ENCODE measurements at places on chromosomes 16 and 17. TPM values are rescaled to one million over a fixed set of nuclear protein-coding genes. Genes with fewer than 3 reads are reported as not detected.

The PAQR4 gene
- 6.6 TPM for polyA plus RNA-seq

The CUEDC1 gene
- polyA plus RNA-seq = 26.4 TPM

The DHRS7C gene
- polyA plus RNA-seq = not detected

The ASB16 gene
- 2.9 TPM for polyA plus RNA-seq

The C16orf96 gene
- polyA plus RNA-seq = 0.31 TPM

The MYBBP1A gene
- 73.1 TPM for polyA plus RNA-seq

The FAAP100 gene
- polyA plus RNA-seq = 40.0 TPM

The NETO2 gene
- polyA plus RNA-seq = 0.54 TPM

The COX6A2 gene
- polyA plus RNA-seq = 2.0 TPM

The SYCE1L gene
- polyA plus RNA-seq = 4.3 TPM

The OTOP3 gene
- 0.35 TPM for polyA plus RNA-seq

The TBC1D3D gene
- polyA plus RNA-seq = 4.3 TPM

The PHOSPHO1 gene
- polyA plus RNA-seq = 0.28 TPM

The FBXO39 gene
- 0.21 TPM for polyA plus RNA-seq

The KRTAP9-2 gene
- not detected for polyA plus RNA-seq

DNA sequence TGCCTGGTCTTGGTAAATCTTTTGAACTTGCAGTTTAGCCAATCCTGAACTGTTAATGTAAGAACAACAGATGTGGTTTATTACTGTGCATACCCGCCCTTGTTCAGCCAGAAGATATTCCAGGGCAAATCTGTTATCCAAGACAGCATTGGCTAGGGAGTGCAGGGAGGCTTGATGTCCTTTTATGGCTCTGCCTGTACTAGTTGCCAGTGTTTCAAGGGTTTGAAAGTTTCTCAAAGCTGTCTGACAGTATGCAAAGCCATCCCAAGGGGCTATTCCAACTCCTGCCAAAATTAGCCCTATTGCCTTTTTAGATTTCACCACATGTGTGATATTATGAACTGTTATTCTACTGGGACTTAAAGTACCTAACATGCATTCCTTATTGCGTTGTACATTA lies 30.1 kb downstream of the LCMT1 start:
- H3K27me3 ChIP-seq = no peaks in the 10 kb centered on the region
- no peak overlapping the region for H3K27ac ChIP-seq
- no peak overlapping the region for H3K4me3 ChIP-seq
- H3K4me1 ChIP-seq = no peaks in the 10 kb centered on the region
- H3K36me3 ChIP-seq = no peaks in the 10 kb centered on the region

GRCh38 chr16:30064729-30065101 lies 845 bp upstream of the ALDOA start:
- H3K4me1 ChIP-seq = peaks cover 19% of the 10 kb centered on the region
- peaks cover 27% of the 10 kb centered on the region for H3K36me3 ChIP-seq
- no peaks in the 10 kb centered on the region for H3K27me3 ChIP-seq
- H3K4me3 ChIP-seq = peak overlapping the region; percentile 73
- no peak for DNase-seq
- peak overlapping the region; percentile 98 for H3K27ac ChIP-seq

DNA sequence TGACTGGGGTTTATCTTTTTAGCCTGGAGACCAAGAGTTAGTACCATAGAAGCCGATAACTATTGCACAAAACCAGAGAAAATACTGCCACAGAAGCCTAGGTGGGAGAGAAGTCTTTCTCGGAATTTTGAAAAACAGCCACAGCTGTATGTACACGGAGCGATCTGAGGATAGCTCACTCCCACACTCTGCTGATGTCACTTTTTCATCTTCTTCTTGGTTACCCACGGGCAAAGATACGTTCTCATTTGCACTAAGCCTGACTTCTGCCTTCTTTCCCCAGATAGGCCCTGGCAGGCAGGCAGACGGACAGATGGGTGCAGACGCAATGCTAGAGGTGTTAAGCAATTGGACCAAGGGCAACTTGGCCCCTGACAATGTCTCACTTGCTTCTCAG lies 9.1 kb upstream of the CBX4 start:
- H3K4me1 ChIP-seq = peaks cover 9% of the 10 kb centered on the region
- no peak overlapping the region for H3K27ac ChIP-seq
- H3K36me3 ChIP-seq = no peaks in the 10 kb centered on the region
- no peak overlapping the region for H3K4me3 ChIP-seq

GRCh38 chr17:40130352-40131042 lies 8.7 kb downstream of the MSL1 start:
- H3K4me1 ChIP-seq = no peaks in the 10 kb centered on the region
- H3K27me3 ChIP-seq = no peaks in the 10 kb centered on the region

GRCh38 chr17:75824050-75824552 lies 20.1 kb downstream of the UNC13D start:
- no peak overlapping the region for H3K4me3 ChIP-seq
- peaks cover 16% of the 10 kb centered on the region for H3K36me3 ChIP-seq
- DNase-seq = no peak
- no peaks in the 10 kb centered on the region for H3K27me3 ChIP-seq
- H3K27ac ChIP-seq = no peak overlapping the region

- DNase-seq = no peak
- H3K27me3 ChIP-seq = no peaks in the 10 kb centered on the region
- no peak overlapping the region for H3K27ac ChIP-seq
- no peaks in the 10 kb centered on the region for H3K4me1 ChIP-seq
- peaks cover 5% of the 10 kb centered on the region for H3K36me3 ChIP-seq
- H3K4me3 ChIP-seq = no peak overlapping the region
Measured at GRCh38 chr16:47592232-47592631, 131.1 kb downstream of the PHKB start.

GRCh38 chr17:38701504-38702165 lies 3.4 kb upstream of the MLLT6 start:
- DNase-seq = no peak
- peak overlapping the region; percentile 61 for H3K4me3 ChIP-seq
- H3K4me1 ChIP-seq = peaks cover 17% of the 10 kb centered on the region
- peak overlapping the region; percentile 98 for H3K27ac ChIP-seq
- no peaks in the 10 kb centered on the region for H3K36me3 ChIP-seq

- peak overlapping the region; percentile 37 for H3K27ac ChIP-seq
- peaks cover 23% of the 10 kb centered on the region for H3K4me1 ChIP-seq
- H3K36me3 ChIP-seq = no peaks in the 10 kb centered on the region
- no peaks in the 10 kb centered on the region for H3K27me3 ChIP-seq
- DNase-seq = no peak
- H3K4me3 ChIP-seq = no peak overlapping the region
Measured at GRCh38 chr16:20887207-20887606, 13.0 kb downstream of the DCUN1D3 start.

DNA sequence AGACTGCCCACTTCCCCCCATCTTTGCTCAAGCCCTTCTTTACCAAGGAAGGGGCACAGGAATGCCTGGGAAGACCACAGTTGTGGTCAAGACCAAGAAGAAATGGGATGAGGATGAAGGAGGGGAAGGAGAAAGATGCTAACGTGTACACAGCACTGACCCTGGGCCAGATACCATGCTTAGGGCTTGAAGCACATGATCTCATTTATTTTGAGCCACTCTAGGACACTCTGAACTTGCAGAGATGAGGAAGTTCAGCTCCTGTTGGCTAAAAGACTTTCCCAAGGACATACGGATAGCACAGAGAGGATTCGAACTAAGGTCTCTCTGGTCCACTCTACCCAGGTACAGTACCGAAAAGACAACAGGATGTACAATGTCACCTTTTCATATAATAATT lies 42.6 kb downstream of the PIK3R5 start:
- H3K4me3 ChIP-seq = no peak overlapping the region
- H3K36me3 ChIP-seq = no peaks in the 10 kb centered on the region
- no peaks in the 10 kb centered on the region for H3K4me1 ChIP-seq
- no peak for DNase-seq
- no peaks in the 10 kb centered on the region for H3K27me3 ChIP-seq
- no peak overlapping the region for H3K27ac ChIP-seq

- H3K4me3 ChIP-seq = no peak overlapping the region
- H3K27ac ChIP-seq = no peak overlapping the region
- H3K27me3 ChIP-seq = no peaks in the 10 kb centered on the region
- no peak for DNase-seq
Measured at GRCh38 chr16:88960516-88960915, 16.5 kb downstream of the CBFA2T3 start.

- no peaks in the 10 kb centered on the region for H3K36me3 ChIP-seq
- H3K4me1 ChIP-seq = no peaks in the 10 kb centered on the region
- H3K27ac ChIP-seq = no peak overlapping the region
- H3K27me3 ChIP-seq = no peaks in the 10 kb centered on the region
Measured at GRCh38 chr16:35302859-35303258, 1843.4 kb downstream of the TP53TG3F start.

DNA sequence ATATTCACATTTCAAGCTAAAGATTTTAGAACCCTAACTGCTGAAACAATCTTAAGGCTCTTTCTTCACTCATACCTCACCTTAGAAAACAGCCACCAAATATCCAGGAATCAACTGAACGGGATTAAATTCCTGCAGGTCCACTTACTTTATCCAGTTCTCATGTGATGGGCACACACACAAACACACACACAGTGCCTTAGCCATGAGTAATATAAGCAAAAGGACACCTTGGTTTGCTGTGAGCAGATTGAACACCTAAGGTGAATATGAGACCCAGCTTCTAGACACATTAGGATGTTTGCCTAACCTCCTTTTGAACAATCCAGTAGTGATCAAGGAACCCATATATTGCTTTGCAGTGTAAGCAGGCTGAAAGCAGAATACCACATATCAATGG lies 81.5 kb downstream of the TUBD1 start:
- H3K36me3 ChIP-seq = no peaks in the 10 kb centered on the region
- peaks cover 6% of the 10 kb centered on the region for H3K4me1 ChIP-seq
- no peak overlapping the region for H3K27ac ChIP-seq
- no peaks in the 10 kb centered on the region for H3K27me3 ChIP-seq
- no peak for DNase-seq

- H3K4me3 ChIP-seq = no peak overlapping the region
- no peaks in the 10 kb centered on the region for H3K27me3 ChIP-seq
- H3K27ac ChIP-seq = no peak overlapping the region
- no peak for DNase-seq
- no peaks in the 10 kb centered on the region for H3K4me1 ChIP-seq
Measured at GRCh38 chr17:68182011-68182306, 65.9 kb upstream of the AMZ2 start.

- DNase-seq = no peak
- H3K27me3 ChIP-seq = no peaks in the 10 kb centered on the region
- no peaks in the 10 kb centered on the region for H3K4me1 ChIP-seq
- H3K4me3 ChIP-seq = no peak overlapping the region
- no peak overlapping the region for H3K27ac ChIP-seq
Measured at GRCh38 chr17:43741636-43742035, 17.0 kb downstream of the SOST start.

GRCh38 chr17:39429600-39429999 lies 21.5 kb downstream of the MED1 start:
- peaks cover 80% of the 10 kb centered on the region for H3K36me3 ChIP-seq
- no peak for DNase-seq
- H3K27ac ChIP-seq = no peak overlapping the region
- H3K4me1 ChIP-seq = no peaks in the 10 kb centered on the region
- H3K27me3 ChIP-seq = no peaks in the 10 kb centered on the region

DNA sequence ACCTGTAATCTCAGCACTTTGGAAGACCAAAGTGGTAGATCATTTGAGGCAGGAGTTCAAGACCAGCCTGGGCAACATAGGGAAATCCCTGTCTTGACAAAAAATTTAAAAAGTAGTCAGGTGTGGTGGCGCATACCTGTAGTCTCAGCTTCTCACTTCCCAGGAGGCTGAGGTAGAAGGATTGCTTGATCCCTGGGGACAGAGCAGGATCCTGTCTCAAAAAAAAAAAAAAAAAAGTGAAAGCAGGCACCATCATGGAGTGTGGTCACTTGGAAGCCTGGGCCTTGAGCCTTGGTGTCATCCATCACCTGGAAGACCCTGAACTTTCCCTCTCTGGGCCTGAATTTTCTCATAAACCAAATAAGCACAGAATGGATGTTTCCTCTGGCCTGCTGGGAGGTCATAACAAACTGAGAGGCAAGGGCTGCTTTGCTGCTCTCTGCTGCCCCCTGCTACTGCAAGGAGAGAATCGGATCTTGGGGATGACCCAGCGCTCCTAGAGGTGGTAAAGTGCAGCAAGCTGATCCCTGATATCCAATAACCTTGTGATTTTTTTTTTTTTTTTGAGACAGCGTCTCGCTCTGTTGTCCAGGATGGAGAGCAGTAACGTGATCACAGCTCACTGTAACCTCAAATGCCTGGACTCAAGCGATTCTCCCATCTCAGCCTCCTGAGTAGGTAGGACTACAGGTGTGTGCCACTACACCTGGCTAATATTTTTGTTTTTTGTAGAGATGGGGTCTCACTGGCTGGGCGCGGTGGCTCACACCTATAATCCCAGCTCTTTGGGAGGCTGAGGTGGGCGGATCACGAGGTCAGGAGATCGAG lies 75.9 kb upstream of the RNU2-1 start:
- no peak for DNase-seq
- no peak overlapping the region for H3K27ac ChIP-seq
- no peaks in the 10 kb centered on the region for H3K4me1 ChIP-seq
- H3K4me3 ChIP-seq = no peak overlapping the region
- no peaks in the 10 kb centered on the region for H3K36me3 ChIP-seq

GRCh38 chr16:2270588-2271470 lies 2.9 kb upstream of the RNPS1 start:
- no peaks in the 10 kb centered on the region for H3K27me3 ChIP-seq
- no peaks in the 10 kb centered on the region for H3K36me3 ChIP-seq
- no peak for DNase-seq
- no peak overlapping the region for H3K4me3 ChIP-seq
- H3K4me1 ChIP-seq = peaks cover 14% of the 10 kb centered on the region

DNA sequence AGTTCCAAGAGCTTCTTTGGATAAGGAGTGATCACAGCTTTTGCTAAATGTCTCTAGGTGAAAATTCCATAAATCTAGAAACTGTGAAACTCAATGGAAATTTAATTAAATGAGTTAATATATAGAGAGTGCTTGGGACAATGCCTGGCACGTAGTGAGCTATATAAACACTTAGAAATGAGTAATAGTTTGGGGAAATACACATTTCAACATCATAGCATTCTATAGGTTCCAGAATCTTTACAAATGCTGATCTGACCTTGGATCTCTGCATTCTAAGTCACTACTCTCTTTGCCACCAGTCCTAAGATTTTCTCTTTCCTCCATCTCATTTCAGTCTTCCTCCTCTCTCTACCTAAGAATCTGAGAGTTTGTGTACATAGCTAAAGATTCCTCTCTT lies 175.6 kb downstream of the SOX9 start:
- DNase-seq = no peak
- no peaks in the 10 kb centered on the region for H3K36me3 ChIP-seq
- H3K27me3 ChIP-seq = no peaks in the 10 kb centered on the region
- no peaks in the 10 kb centered on the region for H3K4me1 ChIP-seq
- H3K27ac ChIP-seq = no peak overlapping the region

Measured in pancreas (tissue), 10 donors.